ENCODE measurements at places on chromosomes 2 and 18.

GRCh38 chr2:61359058-61359457 lies 111.8 kb downstream of the USP34 start:
- no peak for DNase-seq

GRCh38 chr2:168448980-168449379 lies 7.1 kb upstream of the CERS6 start:
- DNase-seq = no peak

- no peak for DNase-seq
Observed at GRCh38 chr18:50177294-50177992, 17.5 kb downstream of the MYO5B start.

GRCh38 chr2:166032361-166032760 lies 78.8 kb upstream of the TTC21B start:
- no peak for DNase-seq

DNA sequence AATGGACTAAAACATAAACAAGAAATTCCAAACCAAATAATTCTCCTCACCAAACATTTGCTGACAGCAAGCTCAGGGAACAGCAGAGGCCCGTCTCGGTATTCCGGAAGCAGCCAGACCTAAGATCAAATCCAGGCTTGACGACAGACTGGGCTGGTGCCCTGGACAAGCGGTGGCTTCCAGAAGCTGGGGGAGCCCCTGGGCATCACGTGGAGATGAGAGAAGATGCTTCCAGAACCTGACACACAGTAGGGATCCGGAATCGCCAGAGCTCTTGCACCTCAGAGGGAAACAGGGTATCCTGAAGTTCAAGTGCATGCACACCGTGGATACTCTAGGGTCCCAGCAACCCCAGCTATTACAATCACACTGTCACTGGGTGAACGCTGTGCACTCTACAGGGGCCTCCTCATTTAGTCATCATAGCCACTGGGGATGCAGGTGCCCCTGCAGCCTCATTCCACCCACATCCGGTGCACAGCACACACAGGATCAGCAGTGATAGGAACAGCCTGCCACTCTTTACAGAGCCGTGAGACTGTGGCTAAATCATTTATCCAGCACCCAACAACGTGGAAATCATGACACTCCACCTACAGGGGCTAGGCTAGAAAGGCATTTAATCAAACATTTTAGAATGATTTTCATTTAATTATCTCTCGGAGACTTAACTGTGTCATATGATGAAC lies 102.6 kb downstream of the HDAC4 start:
- no peak for DNase-seq

Data from kidney glomerular epithelial cell (primary cell).